ENCODE measurements at places on chromosomes 7 and 10. TPM values are rescaled to one million over a fixed set of nuclear protein-coding genes. Genes with fewer than 3 reads are reported as not detected.

DNA sequence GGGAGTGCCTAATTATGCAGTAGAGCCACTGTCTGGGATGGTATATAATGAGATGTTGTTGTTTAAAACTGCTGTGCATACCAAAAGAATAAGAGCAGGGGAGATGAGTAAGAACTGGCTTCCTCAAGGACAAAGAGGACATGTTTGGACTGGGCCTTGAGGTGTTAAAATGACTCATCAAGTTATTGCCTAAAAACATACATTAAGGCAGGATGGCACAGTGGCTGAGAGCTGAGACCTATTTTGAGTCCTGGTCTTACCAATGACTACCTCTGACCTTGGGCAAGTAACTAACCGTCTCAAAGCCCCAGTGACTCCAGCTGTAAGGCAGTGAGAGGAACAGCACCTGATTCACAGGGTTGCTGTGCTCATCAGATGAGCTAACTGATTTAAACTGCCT is 71.1 kb downstream of the CFAP58 start:
- no peak for DNase-seq

The GPR15LG gene
- total RNA-seq = 98.0 TPM

The NUP205 gene
- total RNA-seq = 28.2 TPM

DNA sequence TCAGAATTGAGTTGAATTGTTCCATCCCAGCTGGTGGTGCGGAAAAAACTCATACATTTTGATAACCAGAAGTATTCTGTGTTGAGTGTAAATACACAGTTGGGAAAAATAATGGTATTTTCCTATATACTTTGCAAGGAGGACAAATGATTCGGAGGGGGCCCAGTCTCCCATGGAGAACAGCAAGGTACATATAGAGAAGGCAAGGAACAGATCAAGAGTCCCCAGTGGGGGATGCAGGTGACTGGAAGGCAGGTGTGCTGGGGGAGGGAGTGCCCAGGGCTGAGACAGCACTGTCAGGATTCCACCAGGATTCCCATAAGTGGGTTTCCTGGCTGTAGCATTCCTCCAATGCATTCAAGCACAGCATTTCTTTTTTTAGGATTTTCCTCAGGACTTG is 10.8 kb upstream of the ADCY1 start:
- peak; percentile 22 for DNase-seq

- DNase-seq = no peak
Observed at GRCh38 chr10:114684084-114684821, 26.2 kb upstream of the ABLIM1 start.

GRCh38 chr7:103549786-103550185 is 103.8 kb upstream of the SLC26A5 start:
- no peak for DNase-seq

GRCh38 chr10:99809931-99810615 is 27.6 kb downstream of the ABCC2 start:
- no peak for DNase-seq

DNA sequence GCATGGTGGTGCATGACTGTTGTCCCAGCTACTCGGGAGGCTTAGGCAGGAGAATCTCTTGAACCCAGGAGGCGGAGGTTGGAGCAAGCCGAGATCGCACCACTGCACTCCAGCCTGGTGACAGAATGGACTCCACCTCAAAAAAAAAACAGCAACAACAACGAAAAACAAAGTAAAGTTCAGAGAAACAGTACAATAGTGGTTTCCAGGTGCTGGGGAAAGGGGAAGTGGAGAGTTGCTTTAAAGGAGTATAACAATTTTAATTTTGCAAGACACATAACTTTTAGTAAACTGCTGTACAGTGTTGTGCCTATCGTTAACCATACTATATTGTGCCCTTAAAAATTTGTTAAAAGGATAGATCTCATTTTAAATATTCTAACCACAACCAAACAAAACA is 662.7 kb upstream of the POT1 start:
- DNase-seq = no peak

DNA sequence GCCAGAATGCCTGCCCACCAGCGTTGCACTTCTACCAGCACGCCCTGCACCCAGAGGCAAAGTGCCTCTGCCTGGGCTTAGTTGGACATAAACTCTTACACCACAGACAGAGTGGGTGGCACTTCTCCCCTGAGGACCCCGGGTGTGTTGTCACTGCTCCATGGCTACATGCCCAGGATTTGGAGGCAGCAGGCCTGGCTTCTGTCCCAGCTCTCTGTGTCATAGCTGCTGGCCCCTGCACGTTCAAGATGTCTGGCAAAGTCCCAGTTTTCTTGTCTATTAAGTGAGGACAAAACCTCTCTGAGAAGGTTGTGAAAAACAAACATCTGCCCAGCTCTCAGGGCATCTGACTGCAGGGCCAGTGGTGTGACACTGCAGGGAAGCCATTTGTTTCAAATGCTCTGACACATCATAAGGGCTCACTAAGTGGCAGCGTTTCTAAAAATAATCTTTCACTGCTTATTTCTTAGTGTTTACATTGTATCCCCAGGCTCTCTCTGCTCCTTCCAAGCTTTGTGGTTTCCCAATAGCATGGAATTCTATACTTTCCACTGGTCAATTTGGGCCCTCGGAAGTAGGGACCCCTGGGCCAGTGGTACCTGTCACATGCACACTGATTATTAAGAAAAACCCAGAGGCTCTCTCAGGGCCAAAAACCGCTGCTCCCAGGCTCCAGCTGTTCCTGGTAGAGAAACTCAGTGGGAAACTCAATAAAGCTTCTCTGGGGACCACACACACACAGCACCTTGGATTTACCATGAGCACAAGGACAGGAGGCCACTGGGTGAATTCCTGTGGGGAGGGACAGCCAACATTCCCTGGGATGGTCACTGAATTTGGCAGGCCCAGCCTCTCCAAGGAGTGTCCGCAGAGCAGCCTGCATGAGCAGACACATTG is 86.2 kb upstream of the ANLN start:
- no peak for DNase-seq

DNA sequence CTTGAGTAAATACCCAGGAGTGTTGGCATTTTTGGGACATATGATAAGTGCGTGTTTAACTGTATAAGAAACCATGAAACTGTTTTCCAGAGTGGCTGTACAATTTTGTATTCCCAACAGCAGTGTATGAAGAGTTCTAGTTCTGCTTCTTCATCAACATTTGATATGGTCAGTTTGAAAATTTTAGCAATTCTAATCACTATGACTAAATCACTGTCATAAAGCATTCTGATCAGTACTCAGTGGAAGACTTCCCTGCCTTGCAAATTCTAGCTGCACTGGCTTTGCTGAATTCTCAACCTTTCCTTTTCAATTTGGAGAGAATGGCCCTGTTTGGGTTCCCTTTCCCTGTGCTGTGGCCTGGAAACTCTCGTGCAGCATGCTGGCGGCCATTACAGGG is 18.6 kb upstream of the FAM221A start:
- no peak for DNase-seq

The TMEM60 gene
- 13.5 TPM for total RNA-seq

DNA sequence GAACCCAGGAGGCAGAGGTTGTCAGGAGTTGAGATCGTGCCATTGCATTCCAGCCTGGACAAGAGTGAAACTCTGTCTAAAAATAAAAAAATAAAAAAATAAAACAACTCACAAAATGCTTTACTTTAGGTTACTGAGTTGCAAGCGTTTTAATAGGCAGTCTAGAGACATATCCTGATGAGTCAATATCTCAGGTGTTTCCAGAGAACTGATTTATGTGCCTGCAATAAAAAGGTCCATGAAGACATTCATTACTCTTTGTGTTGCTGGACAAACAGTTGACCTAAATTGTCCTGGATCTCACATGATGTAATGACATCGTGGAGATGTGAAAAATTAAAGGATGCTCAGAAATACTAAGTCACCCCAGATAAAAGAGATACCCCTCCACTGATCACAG is 31.5 kb downstream of the CDNF start:
- DNase-seq = no peak

DNA sequence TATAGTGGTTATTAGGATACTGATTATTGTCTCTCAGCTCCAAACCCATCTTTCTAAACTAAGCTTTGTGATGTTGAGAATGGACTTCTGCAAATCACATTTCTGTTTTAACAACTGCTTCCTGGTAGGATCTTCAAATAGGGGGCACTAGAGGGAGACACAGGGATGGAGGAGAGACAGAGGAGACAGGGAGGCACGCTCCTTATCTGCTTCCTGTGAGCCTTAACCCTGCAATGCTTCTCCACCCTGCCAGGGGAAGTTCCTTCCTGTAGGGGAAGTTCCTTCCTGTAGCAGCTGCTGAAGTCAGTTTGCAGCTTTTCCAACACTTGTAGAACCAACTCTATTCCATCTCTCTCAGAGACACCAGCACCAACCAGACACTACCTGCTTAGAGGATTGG is 847.2 kb downstream of the CCSER2 start:
- DNase-seq = no peak

GRCh38 chr10:11163780-11164550 is 146.3 kb downstream of the CELF2 start:
- peak; percentile 81 for DNase-seq

DNA sequence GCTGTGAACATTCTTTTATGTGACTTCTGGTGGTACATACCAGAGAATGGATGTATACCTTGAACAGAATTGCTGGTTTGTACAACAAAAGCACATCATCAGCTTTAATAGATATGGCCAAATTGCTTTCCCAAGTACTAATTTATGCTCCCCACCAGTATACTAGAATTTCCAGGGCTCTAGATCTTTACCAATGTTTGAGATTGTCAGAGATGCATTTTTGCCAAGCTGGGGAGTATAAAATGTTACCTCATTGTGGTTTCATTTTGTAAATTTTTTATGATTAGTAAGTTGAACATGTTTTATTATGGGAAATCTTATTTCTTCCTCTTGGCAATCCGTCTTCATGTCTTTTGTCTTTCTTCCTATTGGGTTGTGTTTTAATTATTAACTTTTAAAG is 179.9 kb upstream of the TMEM106B start:
- DNase-seq = no peak

The CCNY gene
- total RNA-seq = 28.5 TPM

DNA sequence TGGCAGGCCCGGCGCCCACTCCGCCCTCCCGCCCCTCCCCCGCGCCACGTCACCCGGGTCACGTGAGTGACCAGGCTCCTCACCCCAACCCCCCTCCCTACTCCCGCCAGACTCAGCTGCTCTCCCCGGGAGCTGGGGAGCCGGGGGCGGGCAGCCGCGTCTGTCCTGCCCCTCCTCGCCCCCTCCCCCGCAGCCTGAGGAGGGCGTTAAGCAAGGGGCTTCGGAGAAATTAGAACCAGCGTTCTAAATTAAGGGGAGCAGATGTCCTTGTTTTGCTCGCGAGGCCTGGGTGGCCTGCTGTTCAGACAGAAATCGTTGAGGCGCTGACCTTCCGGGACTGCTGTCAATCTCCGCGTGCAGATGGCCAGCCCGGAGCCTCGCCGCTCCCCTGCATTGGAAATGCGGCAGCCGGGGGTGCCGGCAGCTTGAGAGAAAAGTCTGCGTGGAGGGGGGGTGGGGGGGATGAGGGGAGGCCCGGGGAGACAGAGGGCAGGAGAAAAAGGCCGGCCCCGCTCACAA is 102.2 kb upstream of the ZNF438 start:
- DNase-seq = peak; percentile 89

DNA sequence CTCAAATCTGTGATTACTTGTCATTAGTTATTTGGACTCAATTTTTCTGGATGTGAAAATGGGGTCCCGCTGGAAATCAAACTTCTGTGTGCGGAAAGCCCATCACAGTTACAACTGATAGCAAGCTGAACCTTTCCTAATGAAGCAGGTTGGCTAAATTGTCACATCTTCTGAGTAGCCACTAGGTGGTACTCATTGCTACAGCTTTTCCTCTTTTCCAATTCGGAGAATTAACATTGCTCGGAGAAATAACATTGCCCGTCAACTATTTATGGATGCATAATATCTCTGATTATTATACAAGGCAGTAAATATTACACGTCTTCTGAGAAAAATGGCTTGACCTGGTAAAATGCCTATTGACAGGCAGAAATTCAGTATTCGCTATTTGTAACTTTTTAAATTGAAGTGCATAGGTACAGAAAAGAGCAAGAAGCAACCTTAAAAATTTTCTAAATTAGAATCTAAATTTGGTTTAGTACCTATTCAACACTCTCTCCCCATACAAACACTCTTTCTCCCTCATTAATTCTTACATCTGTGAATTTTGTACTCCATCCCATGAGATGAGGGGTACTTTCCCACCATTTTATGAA is 17.3 kb upstream of the BLOC1S2 start:
- DNase-seq = no peak

DNA sequence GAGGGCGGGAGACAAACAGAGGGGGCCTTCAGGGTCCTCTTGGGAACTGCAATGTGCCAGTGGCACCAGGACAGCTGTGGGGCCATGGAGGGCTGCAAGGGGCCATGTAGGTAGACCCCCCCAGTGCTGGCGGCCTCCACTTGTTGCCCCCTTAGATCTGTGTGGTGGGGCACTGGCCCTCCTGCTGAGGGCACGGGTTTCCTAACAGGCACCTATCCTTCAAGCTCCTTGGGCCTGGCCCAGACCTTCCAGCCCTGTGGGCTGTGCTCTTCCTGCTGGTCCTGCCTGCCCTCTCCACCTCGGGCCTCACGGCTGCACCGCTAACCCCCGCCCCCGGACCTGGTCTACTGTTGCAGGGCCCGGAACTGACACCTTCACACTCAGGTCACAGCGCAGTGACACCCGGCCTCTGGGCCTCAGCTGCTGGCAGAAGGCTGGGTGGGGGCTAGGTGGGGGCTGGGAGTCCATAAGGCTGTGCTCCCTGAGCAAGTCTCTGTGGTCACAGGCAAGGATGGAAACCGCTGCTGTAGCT is 12.6 kb downstream of the RASGEF1A start:
- DNase-seq = peak; percentile 47

GRCh38 chr10:62166331-62167131 is 102.1 kb downstream of the RTKN2 start:
- no peak for DNase-seq

Data from vagina (tissue), 2 donors.